ENCODE measurements at places on chromosomes 6 and 20. TPM values are rescaled to one million over a fixed set of nuclear protein-coding genes. Genes with fewer than 3 reads are reported as not detected.

Gene NQO2
- polyA plus RNA-seq: 64.4 TPM

GRCh38 chr20:44573501-44573869 is 8.9 kb upstream of the PKIG start:
- DNase-seq: no peak

Gene CD40
- polyA plus RNA-seq: 5.9 TPM

GRCh38 chr6:157058574-157058973 is 264.7 kb downstream of the TMEM242 start:
- no peak for DNase-seq

GRCh38 chr6:137111296-137112066 is 62.0 kb downstream of the IL22RA2 start:
- no peak for DNase-seq

Gene FRMD1
- polyA plus RNA-seq: 15.8 TPM

Gene PGC
- not detected for polyA plus RNA-seq

GRCh38 chr20:19304886-19305415 is 92.5 kb downstream of the SLC24A3 start:
- no peak for DNase-seq

DNA sequence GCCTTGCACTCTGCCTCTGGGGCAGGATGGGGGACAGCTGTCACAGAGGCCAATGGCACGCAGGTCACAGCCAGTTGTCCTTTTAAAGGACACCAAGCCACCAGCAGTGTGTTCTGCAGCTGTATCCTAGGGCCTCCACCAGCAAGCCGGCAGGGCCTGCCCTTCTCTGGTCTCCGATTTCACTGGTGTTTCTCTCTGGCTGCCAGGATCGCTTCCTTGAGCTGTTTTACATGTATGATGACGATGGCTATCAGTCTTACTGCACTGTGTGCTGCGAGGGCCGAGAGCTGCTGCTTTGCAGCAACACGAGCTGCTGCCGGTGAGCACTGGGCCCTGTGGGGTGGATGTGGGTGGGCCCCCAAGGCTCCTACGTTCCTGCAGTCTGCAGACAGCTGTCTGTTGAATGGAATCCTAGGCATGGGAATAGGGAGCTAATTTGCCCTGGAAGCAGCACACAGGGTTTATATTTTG is 22.7 kb upstream of the MAPRE1 start:
- DNase-seq: no peak

GRCh38 chr20:50284811-50285375 is 94.3 kb downstream of the CEBPB start:
- no peak for DNase-seq

Gene RARS2
- 54.4 TPM for polyA plus RNA-seq

DNA sequence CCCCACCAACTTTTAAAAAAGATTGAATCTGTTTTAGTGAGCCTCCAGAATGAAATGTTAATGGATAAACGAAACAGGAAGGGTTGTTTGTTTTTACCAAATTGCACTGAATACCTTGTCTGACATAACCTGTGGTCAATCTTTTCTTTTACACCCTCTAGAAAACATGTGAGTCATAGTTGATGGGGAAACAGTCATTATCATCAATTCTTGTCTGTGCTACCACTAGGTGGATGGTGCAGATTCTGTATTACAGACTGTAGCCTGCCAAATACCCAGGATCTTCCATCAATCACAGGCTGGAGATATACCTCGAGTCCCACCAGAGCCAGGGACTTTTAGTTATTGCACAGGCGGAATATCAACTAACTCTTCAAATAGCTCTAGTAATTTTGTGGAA is 29.5 kb upstream of the PKIB start:
- no peak for DNase-seq

Gene DYNLT2
- 7.6 TPM for polyA plus RNA-seq

GRCh38 chr20:31698803-31699718 is 23.6 kb downstream of the BCL2L1 start:
- DNase-seq: no peak

- DNase-seq: no peak
Measured at GRCh38 chr6:132005178-132005577, 54.0 kb upstream of the CCN2 start.

- DNase-seq: no peak
Measured at GRCh38 chr6:75065523-75065922, 140.3 kb downstream of the COL12A1 start.

DNA sequence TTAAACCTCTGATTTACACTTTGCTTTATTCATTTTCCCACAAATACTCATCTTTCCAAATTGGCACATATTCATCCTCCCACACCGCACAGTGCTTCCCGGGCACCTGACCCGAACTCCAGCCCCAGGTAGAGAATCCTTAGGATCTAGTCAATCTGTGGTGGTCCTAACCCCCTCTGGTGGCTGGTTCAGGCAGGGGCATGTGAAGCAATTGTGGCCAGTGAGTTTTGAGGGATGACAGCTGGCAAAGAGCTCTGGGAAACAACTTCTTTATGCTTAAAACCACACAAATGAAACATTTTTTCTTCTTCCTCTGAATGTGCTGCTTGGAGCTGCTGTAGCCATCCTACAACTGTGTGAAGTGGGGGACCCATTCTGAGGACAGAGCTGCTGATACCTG is 54.7 kb downstream of the ELOVL5 start:
- no peak for DNase-seq

- no peak for DNase-seq
Measured at GRCh38 chr20:5056801-5057599, 55.7 kb upstream of the SLC23A2 start.

GRCh38 chr6:169269180-169270076 is 15.8 kb upstream of the THBS2 start:
- no peak for DNase-seq

Gene KIAA1755
- polyA plus RNA-seq: 2.3 TPM

- DNase-seq: no peak
Measured at GRCh38 chr6:32298632-32299336, 72.9 kb downstream of the TSBP1 start.

DNA sequence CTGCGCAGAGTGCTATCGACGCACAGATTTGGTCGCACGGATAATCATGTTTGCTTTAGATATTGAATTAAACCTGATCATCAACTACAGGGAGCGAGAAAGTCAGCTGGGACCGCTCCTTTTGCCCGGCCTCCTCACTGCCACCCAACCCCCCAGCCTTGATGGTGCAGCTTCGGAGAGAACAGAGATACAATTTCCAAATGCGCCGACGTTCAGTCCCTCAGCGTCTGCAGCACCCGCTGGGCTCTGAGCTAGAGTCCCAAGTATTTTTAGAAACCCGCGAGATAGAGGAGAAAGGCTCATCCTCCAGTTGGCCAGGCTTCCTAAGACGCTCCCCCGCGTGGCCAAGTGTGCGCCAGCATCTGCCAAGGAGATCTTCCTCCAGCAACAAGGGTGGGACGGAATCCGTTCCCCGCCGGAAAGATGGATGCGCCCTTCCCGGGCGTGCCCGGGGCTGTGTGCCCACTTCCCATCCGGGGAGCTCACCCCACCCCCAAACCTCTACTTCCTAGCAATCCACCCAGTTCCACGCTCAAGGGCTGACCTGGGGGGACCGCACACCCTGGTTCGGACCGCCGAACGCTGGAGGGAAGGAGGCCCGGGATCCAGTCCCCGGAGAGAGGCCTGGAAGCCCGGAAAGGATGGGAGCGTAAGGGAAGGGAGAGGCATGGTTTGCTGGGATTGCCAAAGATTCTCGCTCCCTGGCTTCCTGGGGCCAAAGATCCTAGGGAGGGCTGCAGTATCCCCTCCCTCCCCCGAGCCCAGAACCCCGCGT is 4.1 kb downstream of the NKX2-2 start:
- no peak for DNase-seq

Gene C4B
- 14.0 TPM for polyA plus RNA-seq

DNA sequence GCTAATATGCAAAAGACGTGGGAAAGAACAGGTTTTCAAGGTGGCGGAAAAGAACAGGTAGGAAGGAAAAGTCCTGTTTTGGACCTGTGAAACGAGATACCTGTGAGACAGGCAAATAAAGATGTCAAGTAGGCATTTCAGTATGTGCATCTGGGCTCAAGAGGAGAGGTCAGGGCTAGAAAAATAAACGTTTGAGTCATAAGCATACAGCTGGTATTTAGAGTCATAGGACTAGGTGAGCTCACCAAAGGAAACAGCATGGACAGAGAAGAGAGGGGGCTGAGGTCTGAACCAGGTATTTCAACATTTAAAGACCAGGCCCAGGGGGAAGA is 14.9 kb downstream of the MTFR2 start:
- no peak for DNase-seq

DNA sequence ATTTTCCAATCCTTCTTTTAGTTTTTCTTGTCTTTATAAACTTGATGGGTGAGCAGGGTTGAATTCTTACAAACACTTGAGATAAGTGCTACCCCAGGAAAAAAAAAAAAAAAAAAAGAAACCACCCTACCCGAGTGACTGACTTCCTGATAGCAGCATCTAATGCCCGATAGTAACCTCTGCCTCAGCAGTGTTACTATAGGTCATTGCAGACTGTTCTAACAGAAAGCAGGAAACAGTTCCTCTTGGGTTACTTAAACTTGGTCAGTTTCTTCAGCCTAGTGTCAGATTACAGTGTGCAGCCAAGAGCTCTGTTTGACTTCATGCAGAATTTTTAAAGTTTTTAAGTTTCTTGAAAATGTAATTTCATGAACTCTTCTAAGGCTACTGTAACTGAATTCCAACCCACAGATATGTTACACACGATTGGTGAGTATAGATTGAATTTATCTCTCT is 2.1 kb downstream of the MYLIP start:
- peak; percentile 64 for DNase-seq

Gene TSHZ2
- 15.0 TPM for polyA plus RNA-seq

DNA sequence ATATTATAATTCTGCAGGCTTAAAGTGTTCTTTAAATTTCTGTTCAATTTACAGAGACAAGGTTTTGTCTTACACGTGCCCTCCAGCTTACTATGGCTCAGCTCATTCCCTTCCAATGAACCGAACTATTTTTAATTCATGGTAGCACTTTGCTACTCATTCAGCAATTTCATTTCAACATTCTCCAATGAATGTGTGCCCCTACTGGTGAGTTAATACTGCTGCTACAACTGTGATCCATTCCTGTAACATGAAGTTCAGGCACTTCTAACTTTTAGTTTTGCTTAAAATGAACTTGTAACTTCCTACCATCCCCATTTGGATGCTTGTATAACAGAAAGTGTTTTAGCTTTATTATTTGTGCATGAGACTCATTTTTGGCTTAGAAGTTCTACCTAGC is 99.7 kb downstream of the F13A1 start:
- no peak for DNase-seq

GRCh38 chr6:169341065-169341464 is 87.4 kb upstream of the THBS2 start:
- no peak for DNase-seq

- no peak for DNase-seq
Measured at GRCh38 chr6:129646642-129647041, 63.3 kb downstream of the ARHGAP18 start.

DNA sequence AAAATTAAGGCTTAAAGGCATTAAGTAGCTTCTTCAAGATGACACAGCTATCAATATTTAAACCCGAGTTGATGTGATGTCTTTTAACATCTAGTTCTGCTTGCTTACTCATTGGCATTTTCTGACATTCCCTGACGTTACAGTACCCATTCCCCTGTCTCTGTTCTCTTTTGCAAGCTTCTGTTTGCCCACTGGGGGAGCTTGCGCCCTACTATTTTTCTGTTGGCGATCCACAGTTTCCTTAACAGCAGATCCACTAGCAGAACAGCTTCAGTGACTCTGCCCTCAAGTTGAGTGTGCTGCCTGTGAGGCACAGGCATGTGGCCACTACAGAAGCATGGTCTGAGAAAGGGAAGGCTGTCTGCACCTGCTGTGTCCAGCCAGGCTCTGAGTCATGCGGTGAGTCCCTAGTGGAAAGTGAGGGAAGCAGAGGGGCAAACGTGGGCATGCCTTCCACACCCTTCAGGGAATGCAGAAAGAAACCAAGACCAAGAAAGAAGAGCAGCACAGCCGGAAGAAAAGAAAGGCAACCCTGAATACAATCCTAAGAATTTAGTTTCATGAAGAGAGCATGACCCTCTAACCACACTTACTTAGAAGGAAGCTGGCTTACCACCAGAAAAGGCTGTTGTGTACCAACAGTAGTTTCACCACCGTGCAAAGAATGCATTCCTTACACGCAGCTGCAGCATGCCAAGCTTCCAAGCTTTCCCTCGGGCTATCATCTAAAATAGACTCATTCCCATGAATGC is 97.7 kb upstream of the VGLL2 start:
- no peak for DNase-seq

- no peak for DNase-seq
Measured at GRCh38 chr6:121830736-121831135, 395.3 kb downstream of the GJA1 start.

GRCh38 chr20:19791887-19792286 is 33.8 kb downstream of the RIN2 start:
- DNase-seq: no peak

Measured in right renal cortex interstitium (tissue), 3 donors.